ENCODE measurements at places on chromosomes 7 and 10.

DNA sequence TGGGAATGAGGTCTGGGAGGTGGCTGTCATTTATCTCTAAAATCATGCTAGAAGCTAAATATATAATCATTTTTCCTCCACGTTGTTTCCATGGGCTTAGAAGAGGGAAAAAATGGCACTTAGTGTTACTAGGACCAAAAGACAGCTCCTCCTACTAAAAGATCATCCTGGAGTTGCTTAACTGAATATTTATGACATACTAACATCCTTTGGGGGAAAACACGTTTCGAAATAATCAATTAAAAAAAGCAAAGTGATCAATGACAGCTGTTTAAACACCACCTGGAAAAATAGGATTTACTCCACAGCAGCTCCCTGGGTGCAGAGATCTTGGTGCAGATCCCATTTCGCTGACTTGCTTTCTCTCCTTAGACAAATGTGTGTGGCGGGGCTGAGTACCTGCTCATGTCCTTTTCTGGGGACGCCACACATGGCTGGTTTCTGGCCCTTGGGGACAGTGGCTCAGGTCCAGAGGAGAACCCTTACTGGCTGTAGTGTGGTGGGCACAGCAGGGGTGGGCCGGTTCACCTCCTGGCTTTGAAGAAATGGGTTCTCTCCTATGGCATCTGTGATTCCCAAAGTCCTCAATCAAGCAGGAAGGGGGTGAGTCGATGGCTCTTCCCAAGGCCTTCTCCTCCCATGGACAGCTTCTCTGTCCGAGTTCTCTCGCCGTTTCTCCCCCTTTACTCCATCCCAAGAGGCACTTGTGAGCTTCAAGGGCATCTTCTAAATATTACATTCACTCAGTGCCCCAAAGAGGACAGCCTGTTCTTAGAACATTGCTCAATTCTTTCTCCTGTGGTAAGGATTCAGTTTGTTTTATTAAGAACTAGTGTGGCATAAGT lies 156.4 kb upstream of the KLF14 start:
- DNase-seq: no peak

DNA sequence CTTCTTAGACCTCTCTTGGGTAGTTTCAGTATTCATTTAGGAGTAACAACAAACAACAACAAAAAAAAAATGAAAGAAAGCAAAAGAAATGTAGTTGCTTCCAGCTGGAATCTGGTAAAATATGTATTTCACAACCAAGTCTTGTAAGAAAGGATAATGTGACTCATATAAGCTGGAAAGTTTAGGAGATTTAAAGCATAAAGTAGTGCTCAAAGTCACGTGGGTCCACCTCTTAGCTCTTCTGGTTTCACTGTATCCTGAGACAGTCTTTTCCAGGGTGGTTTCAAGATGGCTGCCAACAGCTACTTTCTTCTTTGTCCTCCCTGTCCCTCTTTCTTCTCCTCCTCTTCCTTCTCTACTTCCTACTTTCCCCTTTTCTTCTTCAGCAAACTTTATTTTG lies 69.5 kb upstream of the CDK13 start:
- peak; percentile 51 for DNase-seq

- no peak for DNase-seq
These were observed 71.5 kb downstream of the LRRC4 start for GRCh38 chr7:127959770-127960169.

GRCh38 chr7:76428149-76428823 lies 3.5 kb downstream of the ZP3 start:
- no peak for DNase-seq

GRCh38 chr7:54543051-54543488 lies 895 bp downstream of the VSTM2A start:
- DNase-seq: peak; percentile 37

DNA sequence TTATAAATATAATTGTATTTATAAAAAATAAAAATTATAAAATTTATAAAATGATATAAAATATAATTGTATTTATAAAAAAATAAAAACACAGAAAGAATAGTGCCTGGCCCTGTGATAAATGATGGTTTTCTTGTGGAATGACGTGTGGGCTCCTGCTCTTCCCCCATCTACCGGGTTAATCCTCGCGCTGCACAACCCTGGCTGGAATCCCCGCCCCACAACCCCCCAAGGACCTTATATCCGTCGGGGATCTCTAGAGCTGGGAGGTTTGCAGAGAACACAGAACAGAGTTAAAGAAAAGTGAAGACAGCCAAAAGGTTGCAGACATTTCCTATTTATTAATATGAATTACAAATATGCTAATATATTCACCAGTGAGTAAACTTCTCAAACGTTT lies 95.4 kb upstream of the NPS start:
- no peak for DNase-seq
